ENCODE measurements at places on chromosomes 2 and 18. TPM values are rescaled to one million over a fixed set of nuclear protein-coding genes. Genes with fewer than 3 reads are reported as not detected.

Gene TEKT4
- total RNA-seq, result not detected

Gene MTHFD2
- total RNA-seq, result 7.4 TPM

Gene AUP1
- total RNA-seq, result 83.1 TPM

GRCh38 chr2:86366651-86367498, 29.4 kb upstream of the REEP1 start:
- H3K4me1 ChIP-seq, result peaks cover 26% of the 10 kb centered on the region
- no peak for DNase-seq
- no peak overlapping the region for H3K27ac ChIP-seq
- H3K36me3 ChIP-seq, result no peaks in the 10 kb centered on the region
- H3K4me3 ChIP-seq, result no peak overlapping the region

Gene G6PC2
- total RNA-seq, result not detected

Gene SIGLEC15
- total RNA-seq, result not detected

Gene VIT
- total RNA-seq, result not detected

GRCh38 chr2:240922245-240922981, 16.3 kb downstream of the CROCC2 start:
- H3K27ac ChIP-seq, result no peak overlapping the region
- no peaks in the 10 kb centered on the region for H3K27me3 ChIP-seq
- peak; percentile 10 for DNase-seq
- no peaks in the 10 kb centered on the region for H3K36me3 ChIP-seq
- H3K4me1 ChIP-seq, result no peaks in the 10 kb centered on the region

DNA sequence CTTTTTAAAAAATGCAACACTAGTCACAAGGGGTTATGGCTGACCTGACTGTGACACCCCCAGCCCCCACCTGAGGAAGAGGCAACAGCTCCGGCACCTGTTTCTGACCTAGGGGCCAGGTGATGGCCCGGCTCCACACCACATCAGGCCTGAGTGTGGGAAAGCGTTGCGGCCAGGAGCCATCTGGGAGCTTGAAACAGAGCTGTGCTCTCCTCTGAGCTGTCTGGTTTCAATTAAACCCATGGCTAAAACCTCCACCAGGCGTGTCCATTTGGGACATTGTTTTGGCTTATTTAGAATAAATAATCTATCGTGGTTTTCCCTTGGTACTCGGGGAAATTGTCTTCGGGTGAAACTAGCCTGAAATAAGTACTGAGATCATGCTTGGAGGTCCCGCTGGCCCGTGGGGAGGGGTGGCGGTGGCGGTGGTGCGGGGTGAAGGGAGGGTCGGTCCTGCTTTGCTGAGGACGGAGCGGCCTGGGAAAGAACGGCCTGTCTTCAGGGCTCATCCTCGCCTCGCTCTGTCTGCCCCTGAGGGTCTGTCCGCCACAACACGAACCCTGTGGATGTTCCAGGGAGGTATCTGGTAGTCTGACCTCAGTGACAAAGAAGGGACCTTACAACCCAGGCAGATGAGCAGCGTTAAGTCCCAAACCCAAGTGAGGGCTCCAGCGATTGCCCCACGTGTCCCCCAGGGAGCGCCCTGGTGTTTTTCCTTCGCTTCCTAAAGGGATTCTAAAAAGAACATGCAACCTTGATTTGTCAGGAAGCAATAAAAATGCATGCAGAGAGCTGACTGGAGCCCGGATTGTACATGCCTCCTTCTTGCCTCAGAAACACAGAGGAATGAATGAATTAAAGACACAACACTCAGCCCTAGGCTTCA, 58.7 kb downstream of the IL1RL2 start:
- no peak for DNase-seq
- peaks cover 4% of the 10 kb centered on the region for H3K4me1 ChIP-seq
- H3K27ac ChIP-seq, result no peak overlapping the region
- no peaks in the 10 kb centered on the region for H3K36me3 ChIP-seq

GRCh38 chr2:229910832-229911412, 10.9 kb downstream of the TRIP12 start:
- H3K4me3 ChIP-seq, result no peak overlapping the region
- no peaks in the 10 kb centered on the region for H3K27me3 ChIP-seq
- H3K27ac ChIP-seq, result no peak overlapping the region
- H3K4me1 ChIP-seq, result peaks cover 17% of the 10 kb centered on the region
- no peak for DNase-seq

DNA sequence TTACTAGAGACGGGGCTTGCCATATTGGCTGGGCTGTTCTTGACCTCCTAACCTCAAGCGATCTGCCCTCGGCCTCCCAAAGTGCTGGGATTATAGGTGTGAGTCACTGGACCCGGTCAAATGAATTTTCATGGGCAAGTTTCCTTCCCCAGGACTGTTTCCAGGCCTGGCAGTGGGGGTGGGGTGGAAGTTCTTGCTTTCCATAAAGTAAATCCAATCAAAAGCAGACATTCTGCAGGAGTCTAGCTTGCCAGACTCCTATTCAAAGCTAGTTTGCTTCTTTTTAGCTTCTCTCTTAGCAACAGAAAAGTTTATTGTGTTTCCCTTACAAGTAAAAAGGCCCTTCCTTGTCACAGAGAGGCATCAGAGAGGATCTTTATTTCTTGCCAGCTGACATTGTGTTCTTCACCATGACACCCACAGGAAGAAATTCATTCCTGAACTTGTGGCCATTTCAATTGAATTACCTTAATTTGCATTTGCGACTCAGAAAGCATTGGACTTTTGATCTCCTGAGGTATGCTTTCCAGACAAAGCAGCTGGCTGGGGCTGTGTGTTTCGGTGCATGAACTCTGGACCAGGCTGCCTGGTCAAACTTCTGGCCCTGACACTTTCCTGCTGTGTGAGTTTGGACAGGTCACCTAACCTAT, 37.9 kb downstream of the LYPD1 start:
- no peaks in the 10 kb centered on the region for H3K27me3 ChIP-seq
- no peaks in the 10 kb centered on the region for H3K36me3 ChIP-seq
- H3K4me3 ChIP-seq, result no peak overlapping the region
- H3K4me1 ChIP-seq, result no peaks in the 10 kb centered on the region

Gene SERPINB4
- not detected for total RNA-seq

DNA sequence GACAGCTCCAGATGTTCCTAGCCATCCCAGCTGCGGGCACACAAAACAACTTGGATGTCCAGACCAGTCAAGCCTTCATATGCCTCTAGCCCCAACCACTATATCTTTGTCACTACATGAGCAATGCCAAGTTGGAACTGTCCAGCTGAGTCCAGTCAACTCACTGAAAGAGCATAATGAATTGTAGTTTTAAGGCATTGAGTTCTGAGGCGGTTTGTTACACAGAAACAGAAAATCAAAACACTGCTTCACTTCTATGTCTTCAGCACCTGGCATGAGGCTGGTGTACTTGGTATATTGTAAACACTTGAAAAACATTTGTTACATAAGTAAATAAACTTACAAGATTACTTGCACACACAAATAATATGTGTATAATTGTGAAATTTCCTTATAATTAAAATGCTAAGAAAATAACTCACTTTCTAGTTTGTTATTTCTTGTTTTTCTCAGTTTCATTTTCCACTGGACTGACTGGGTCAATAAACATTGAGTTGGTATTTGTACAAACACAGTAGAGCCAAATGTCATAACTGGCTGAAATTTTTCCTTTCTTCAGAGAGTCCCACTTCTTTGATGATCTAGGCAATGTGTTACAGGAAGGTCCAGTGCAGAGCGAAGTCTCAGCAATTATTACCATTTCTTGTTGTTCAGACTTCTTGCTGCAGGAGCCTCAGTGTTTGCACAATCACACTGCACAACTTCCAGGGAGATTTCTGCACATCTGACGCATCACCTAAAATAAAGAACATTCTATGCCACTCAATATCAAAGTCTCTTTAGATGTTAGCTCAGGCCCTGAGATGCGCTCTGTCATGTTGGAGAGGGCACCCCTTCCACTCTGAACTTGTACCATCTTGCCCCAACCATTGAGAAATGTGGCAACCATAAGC, 38.2 kb upstream of the DPP4 start:
- no peak overlapping the region for H3K4me3 ChIP-seq
- H3K36me3 ChIP-seq, result no peaks in the 10 kb centered on the region

GRCh38 chr2:156065912-156066311, 266.6 kb downstream of the NR4A2 start:
- DNase-seq, result no peak
- no peak overlapping the region for H3K4me3 ChIP-seq
- no peaks in the 10 kb centered on the region for H3K27me3 ChIP-seq
- H3K36me3 ChIP-seq, result no peaks in the 10 kb centered on the region
- no peaks in the 10 kb centered on the region for H3K4me1 ChIP-seq
- no peak overlapping the region for H3K27ac ChIP-seq

Gene SERPINB3
- not detected for total RNA-seq

DNA sequence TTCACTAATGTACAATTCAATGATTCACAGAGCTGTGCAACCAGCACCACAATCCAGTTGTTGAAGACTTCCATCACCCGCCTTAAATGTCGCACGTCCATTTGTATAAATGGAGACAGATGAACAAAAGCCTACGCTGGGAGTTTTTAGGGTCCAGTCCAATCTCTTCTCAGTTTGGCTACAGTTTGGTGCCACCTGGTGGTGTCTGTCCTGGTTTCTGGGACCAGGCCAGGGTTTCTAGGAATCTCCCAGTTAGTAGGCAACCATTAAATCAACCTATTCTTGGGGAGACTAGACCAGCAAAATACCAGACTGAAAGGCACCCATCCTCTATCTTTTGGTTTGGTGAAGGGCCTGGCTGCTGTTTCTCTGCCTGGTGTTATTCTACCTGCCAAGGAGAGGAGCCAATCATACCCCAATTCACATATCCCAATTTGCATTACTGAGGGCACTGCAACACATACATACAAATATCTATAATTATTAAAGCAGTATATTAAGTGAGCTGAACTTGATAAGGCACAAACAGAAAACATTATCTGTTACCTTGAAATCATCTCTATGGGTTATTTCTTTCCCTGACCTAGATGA, 3.2 kb upstream of the DDX1 start:
- no peaks in the 10 kb centered on the region for H3K36me3 ChIP-seq
- H3K4me1 ChIP-seq, result no peaks in the 10 kb centered on the region
- H3K27me3 ChIP-seq, result no peaks in the 10 kb centered on the region
- DNase-seq, result peak; percentile 56
- no peak overlapping the region for H3K4me3 ChIP-seq

DNA sequence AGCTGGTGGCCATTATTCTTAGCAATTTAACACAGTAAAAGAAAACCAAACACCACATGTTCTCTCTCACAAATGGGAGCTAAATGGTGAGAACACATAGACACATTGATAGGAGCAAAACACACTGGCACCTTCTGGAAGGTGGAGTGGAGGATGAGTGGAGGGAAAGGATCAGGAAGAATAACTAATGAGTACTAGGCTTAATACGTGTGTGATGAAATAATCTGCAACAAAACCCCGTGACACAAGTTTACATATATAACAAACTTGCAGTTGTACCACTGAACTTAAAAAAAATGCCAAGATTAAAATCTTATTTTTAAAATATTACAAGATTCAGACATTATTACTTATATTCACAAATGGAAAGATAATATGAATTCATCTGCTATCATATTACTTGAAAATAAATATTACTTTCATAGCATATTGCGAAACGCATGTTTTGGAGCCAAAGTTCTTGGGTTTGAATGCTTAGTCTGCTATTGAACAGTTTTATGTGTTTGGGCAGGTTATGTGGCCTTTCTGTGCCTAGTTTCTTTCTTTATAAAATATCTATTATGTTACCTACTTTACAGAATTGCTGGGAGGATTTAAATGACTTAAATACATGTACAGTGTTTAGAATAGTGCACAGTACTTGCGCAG, 20.5 kb downstream of the ANKRD62 start:
- no peak overlapping the region for H3K27ac ChIP-seq
- no peaks in the 10 kb centered on the region for H3K36me3 ChIP-seq
- DNase-seq, result no peak

Gene RAB12
- total RNA-seq, result 26.5 TPM

Gene ACTG2
- 12.8 TPM for total RNA-seq

DNA sequence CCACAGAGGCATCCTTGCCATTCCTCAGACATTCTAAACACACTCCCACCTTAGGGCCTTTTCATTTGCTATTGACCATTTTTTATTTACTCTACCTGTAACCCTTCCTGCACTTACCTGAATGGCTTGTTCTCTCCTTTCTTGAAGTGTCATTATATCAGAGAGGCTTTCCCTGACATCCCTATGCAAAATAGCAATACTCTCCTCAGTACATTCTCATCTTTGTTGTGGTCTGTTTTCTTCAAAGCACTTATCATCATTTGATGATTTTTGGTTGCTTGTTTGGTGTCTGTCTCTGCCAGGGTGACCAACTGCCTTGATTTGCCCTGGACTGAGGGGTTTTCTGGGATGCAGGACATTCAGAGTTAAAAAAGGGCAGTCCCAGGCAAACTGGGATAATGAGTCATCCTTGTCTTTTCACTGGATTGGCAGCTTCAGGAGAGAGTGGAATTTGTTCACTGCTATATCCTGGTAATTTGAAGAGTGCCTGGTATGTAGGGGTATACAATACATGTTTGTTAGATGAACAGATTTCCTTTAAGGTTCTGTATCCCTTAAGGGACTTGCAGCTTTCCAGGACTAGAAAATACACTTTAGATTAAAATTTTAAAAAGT, 102.4 kb downstream of the BABAM2 start:
- H3K4me1 ChIP-seq, result no peaks in the 10 kb centered on the region
- H3K27ac ChIP-seq, result no peak overlapping the region
- no peak for DNase-seq
- H3K27me3 ChIP-seq, result no peaks in the 10 kb centered on the region

Gene MC4R
- not detected for total RNA-seq
